Left renal pelvis (tissue), 4 donors: ENCODE measurements at places on chromosomes 12 and 14. TPM values are rescaled to one million over a fixed set of nuclear protein-coding genes. Genes with fewer than 3 reads are reported as not detected.
A peak's percentile ranks its signal among the peaks of the same experiment; 100 is the strongest.

DNA sequence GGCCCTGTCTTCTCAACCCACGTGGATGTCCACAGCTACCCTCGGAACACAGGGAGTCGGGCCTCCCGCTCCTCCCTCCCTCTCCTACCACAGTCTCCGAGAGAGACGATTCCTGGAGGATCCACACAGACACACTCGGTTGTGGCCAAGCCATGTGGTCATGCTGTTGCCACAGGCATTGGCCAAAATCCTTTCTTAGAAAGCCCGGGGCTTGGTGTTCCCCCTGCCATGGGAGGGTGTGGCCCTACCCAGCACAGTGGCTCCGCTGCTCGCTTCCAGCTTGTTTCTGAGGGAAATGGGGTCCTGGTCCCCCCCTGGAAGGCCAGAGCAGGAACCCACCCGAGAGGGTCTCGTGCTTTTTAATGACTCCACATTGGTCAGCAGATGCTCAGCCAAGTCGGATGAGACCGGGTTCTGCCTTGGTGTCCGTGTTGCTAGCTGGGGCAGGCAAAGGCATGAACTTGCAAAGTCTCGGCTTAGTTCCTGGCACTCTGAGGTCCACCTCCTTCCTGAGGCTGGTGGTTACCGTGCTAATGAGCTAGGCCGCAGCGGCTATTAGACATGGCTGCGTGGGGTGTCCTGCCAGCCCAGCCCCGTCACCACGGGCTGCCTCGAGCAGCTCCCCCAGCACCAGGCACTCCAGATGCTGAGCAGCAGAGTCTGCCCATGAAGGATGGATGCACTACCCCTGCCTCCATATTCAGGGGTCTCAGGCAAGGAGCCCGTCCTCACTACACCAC, 46.8 kb upstream of the MEG3 start:
- no peak for DNase-seq

- no peak for DNase-seq
These were observed 183.1 kb downstream of the ALG10 start for GRCh38 chr12:34205401-34205800.

GRCh38 chr14:71166180-71166837, 259.1 kb downstream of the PCNX1 start:
- DNase-seq: peak; percentile 53

DNA sequence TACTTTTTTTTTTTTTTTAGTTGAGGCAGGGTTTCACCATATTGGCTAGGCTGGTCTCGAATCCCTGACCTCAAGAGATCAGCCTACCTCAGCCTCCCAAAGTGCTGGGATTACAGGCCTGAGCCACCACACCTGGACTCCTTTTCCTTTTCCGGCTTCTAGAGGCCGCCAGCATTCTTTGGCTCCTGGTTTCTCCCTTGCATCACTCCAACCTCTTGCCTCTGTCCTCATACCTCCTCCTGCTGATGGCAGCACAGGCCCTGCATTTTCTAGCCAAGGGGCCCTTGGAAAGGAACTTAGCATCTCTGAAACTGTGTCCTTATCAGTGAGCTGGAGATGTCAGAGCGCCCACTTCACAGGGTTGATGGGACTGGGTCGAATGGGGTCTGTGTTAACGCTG, 53.3 kb downstream of the MAP1LC3B2 start:
- no peak for DNase-seq

The PLA2G1B gene
- polyA plus RNA-seq: 0.59 TPM
